ENCODE measurements at places on chromosomes 11 and 22. TPM values are rescaled to one million over a fixed set of nuclear protein-coding genes. Genes with fewer than 3 reads are reported as not detected.

GRCh38 chr11:79708319-79708932, 267.6 kb upstream of the TENM4 start:
- peak; percentile 0 for DNase-seq

DNA sequence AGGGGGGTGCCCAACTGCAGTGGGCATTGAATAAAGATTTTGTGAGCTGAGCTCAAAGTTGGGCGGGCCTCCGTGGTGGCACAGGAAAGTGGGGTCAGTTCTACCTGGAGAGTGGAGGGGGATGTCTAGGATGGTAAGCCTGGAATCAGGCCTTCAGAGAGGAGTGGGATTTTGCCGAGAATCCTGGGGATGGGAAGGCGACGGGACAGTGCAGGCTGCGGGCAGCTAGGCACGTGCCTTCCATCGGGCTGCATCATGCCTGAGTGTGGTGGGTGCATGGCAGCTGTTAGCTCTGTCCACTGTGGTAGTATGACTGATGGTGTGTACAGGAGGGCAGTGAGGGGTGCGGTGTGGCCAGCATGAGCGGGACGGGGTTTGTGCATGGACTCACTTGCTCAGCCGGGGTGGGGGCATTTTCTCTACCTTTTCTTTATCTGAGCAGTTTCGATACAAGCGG, 3.6 kb downstream of the SHANK3 start:
- DNase-seq = no peak

- DNase-seq = no peak
Observed at GRCh38 chr11:134460881-134461280, 48.8 kb upstream of the B3GAT1 start.

DNA sequence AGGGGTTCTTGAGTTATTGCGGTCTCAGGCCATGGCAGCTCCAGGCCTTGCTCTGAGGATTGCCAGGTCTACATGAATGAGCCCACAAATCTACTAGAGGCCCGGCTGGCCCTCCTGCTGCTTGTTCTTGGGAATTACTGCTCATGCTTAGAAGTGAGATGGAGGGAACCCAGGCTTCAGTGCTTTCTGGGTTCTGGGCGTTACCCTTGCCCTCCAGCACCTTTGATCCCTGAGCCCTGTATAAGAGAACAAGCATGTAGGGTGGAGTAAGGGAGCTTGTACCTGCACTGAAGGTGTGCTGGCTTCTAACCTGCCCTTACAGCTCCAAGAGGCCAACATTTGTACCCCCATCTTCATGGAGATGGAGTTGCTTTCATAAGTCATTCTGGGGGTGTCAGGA, 4.0 kb downstream of the NAA40 start:
- no peak for DNase-seq

- no peak for DNase-seq
Observed at GRCh38 chr11:76806608-76807205, 23.6 kb downstream of the TSKU start.

GRCh38 chr11:11882539-11882938, 40.8 kb downstream of the USP47 start:
- no peak for DNase-seq

DNA sequence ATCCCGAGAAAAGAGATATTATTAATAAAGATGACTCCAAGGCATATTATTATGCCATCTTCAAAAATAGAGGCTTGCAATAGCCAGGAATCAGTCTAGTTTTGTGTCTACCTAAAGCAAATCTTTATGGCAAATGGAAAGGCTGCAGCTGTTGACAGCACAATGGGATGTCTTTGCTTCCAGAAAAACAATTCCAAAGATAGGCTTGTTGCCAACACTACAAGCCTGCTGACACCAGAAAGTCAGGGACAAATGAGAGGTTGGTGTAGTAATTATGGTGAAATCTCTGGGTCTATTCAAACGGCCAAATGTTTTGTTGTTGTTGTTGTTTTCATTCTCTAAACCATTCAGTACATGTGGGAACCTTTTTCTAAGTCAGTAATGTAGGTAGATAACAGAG, 101.8 kb downstream of the LUZP2 start:
- DNase-seq = no peak

DNA sequence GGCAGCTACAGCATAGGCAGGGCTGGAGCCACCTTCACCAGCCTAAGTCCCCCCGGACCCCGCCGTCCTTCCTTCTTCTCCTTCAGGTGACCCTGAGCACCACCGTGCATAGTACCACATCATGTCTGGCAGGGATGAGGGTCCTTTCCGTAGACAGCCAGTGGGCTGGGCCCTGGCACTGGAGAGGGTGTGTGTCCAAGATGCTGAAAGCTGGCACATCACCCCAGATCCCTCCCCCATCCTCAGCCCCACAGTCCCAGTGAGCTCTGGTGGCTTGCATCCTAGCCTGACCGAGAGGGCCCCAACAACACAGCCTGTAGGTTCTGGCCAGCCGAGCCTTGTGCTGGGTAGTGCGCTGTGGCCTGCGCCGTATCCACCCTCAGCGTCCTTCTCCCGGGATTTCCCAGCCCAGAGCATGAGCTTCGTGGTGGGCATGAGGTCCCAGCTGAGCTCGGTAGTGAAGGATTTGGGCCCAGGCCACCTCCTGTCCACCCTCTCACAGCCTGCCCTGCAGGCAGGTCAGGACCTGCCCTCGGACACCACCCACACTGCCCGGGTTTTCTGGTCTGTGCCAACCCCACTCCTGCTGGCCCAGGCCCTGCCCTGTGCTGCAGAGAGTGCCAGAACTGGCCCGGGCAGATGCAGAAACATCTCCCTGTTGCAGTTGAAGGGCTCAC, 1124.3 kb downstream of the BRD1 start:
- no peak for DNase-seq

GRCh38 chr22:37626144-37626543, 13.3 kb upstream of the SH3BP1 start:
- no peak for DNase-seq

GRCh38 chr22:37187891-37188761, at the start of gene C1QTNF6:
Gene C1QTNF6, minus strand, starts transcription at chr22:37188247. Its CDS starts 34 bp downstream, at chr22:37188213.
- DNase-seq = no peak

- no peak for DNase-seq
Observed at GRCh38 chr11:62602141-62603071, 741 bp upstream of the MTA2 start.

DNA sequence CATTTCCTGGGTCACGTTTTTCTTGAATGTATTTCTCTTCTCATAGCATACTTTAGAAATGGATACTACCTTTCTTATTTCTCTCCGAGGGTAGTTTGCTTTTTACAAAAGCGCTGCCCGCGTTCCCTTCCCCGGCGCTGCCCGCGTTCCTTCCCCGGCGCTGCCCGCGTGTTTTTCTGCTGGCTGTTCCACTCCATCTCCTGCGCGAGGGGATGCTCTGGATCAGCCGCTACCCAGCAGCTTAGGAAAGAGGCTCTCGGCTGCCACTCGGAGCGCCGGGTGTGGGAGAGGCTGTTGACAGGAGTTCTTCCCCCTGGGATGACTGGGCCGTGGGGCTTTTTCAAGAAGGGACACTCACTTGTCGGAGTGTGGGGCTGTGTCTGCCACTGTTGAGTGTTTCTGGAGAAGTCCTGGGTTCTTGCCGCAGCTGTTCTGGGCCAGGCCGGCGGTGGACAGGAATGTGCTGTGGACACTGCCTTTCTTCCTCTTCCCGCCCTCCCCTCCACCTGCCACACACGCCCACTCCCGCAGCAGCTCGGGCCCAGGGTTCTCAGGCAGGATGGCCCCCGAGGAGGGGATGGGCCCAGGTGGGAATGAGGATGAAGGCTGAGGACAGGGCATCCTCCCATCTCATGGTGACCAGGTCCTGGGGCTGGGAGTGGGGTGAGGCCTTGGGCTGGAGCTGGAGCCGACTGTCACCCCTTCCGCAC, 30.6 kb downstream of the GLB1L2 start:
- DNase-seq = no peak

DNA sequence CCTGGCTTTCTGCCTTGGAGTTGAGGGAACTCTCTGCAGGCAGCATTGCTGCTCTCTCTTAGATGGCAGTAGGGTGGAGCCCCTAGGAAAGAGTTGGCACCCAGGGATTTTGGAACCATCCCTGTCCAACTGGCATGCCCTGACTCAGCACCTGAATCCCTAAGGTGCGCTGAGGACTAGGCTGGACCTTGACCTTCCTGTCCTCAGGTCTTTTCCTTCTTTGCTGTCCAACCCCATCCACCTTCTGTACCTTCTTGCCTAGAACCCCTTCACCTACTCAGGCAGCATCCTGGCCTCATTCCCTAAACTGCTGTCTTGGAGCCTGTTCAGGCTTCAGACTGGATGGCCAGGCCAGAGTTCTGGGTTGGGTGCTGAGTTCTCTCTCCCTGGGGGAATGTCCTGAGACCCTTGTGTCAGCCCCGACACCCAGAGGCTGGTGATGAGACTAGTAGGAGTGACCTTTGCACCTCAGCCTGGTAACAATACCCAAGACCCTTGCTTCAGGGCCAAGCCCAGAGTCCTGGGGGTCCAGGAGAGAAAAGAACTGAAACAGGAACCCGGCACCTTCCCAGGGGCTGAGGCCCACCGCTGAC, 2.5 kb upstream of the POLD4 start:
- no peak for DNase-seq

GRCh38 chr11:8927233-8927632, 5.5 kb downstream of the C11orf16 start:
- no peak for DNase-seq

GRCh38 chr11:119204066-119204465, 2.1 kb upstream of the CBL start:
- no peak for DNase-seq

DNA sequence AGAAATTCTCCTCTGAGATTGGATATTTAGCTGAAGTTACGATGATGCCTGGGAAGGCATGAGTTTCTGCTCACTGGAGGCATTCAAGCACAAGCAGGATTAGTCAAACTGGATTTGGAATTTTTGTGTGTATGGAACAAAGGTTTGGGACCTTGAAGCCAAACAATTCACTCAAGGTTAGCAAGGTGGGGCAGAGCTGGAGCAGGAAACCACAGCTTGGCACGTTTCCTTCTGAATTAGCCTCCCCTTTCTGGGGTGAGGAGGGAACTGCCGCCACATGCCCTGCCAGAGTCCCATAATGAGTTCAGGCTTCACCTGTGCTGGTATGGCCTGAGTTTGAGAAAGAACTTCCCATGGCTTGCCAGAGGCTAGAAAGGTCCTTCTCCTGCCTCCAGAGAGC, 50.9 kb upstream of the RRAS2 start:
- DNase-seq = no peak

DNA sequence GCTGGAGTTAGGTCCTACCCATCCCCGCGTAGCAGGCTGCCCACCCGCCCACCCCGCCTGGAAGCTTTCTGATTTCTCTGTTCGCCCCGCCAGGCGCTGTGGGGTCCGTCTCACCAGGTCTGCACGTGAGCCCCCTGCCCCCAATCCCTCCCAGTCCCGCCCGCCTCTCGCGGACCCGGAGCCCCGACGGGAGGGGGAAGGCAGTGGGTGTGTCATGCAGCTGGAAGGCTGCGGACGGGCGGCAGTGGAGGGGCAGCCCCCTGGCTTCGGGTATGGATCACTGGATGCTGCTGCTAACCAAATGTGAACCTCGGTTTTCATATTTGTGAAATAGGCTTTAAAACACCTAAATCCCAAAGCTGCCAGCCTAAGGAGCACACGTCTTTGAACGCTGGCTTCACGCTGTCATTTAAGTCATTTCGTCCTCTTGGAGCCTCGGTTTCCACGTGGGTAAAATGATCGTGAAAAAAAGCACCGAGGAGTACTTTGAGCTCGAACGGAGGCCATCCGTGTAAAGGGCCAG, 568 bp upstream of the BIK start:
- no peak for DNase-seq

DNA sequence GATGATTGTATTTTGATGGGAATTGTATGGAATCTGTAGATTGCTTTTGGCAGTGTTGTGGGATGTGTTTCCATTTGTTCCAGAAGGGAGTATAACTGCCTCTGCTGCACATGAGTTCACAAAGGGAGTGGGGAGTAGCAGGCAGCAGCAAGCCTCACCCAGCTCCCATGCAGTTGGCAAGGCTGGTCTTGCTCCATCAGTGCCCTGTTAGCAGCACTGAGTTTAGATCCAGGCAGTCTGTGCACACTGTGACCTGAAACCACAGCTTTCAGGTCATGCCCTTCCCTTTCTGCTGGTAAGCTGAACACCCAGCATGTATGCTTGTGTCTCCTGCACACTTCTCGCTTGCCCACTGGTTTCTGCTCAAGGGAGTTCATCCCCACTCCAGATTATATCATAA, 3.7 kb upstream of the NUCB2 start:
- DNase-seq = no peak

GRCh38 chr22:38494498-38494897, 11.6 kb downstream of the DDX17 start:
- peak; percentile 28 for DNase-seq

DNA sequence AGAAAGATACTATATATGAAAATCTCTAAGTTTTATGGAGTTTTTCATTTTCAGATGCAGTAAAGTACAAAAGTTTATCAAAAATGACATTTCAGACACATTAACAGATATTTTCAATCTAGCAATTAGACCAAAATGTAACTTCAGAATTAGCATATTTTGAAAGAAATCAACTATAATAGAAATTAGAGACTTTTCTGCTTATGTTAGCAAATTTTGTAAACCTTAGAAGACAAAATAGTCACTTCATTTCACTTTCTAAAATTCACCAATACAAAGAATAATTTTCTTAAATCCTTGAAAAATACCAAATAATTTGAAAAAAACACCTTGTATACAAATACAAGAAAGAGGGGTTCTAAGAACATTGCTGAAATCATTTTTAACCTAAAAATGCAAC, 135.8 kb upstream of the FIBIN start:
- DNase-seq = no peak

- DNase-seq = peak; percentile 10
Observed at GRCh38 chr11:78080084-78080817, 589 bp upstream of the NDUFC2 start.

GRCh38 chr11:67416416-67417335, 1.2 kb downstream of the CARNS1 start:
- peak; percentile 67 for DNase-seq

DNA sequence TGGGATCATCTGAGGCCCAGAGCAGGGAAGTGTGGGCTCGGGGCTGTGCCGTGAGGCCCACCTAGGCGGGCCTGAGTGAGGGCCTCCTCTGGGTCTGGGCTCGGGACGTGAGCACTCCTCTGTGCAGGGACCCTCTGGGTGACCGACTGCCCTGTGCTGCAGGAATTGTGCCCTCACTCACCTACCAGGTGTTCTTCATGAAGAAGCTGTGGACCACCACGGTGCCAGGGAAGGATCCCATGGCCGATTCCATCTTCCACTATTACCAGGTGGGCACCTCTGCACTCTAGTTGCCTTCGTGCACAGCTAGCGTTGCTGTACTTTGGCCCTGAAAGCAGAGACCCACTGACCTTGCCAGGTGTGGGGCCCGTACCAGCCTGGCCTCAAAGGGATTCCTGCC, 80.5 kb downstream of the MYO7A start:
- no peak for DNase-seq

OR8D1 gene
- total RNA-seq = not detected

HORMAD2 gene
- total RNA-seq = not detected

PHETA2 gene
- 10.0 TPM for total RNA-seq

OR51B4 gene
- 0.54 TPM for total RNA-seq

C11orf91 gene
- total RNA-seq = not detected

KRTAP5-7 gene
- total RNA-seq = 0.27 TPM

OR51E1 gene
- not detected for total RNA-seq

AQP11 gene
- 0.27 TPM for total RNA-seq

KCNJ5 gene
- 0.27 TPM for total RNA-seq

TESMIN gene
- 19.1 TPM for total RNA-seq

SLC37A2 gene
- total RNA-seq = 0.27 TPM

TTC9C gene
- total RNA-seq = 30.4 TPM

CTNND1 gene
- 59.8 TPM for total RNA-seq

CPT1A gene
- 151 TPM for total RNA-seq

GSTP1 gene
- 593 TPM for total RNA-seq

SBF1 gene
- 118 TPM for total RNA-seq

MPZL2 gene
- total RNA-seq = 2.4 TPM

VPREB1 gene
- total RNA-seq = 3.5 TPM

SHISAL1 gene
- under 0.01 TPM for total RNA-seq
